ENCODE measurements at places on chromosomes 5 and 9.

DNA sequence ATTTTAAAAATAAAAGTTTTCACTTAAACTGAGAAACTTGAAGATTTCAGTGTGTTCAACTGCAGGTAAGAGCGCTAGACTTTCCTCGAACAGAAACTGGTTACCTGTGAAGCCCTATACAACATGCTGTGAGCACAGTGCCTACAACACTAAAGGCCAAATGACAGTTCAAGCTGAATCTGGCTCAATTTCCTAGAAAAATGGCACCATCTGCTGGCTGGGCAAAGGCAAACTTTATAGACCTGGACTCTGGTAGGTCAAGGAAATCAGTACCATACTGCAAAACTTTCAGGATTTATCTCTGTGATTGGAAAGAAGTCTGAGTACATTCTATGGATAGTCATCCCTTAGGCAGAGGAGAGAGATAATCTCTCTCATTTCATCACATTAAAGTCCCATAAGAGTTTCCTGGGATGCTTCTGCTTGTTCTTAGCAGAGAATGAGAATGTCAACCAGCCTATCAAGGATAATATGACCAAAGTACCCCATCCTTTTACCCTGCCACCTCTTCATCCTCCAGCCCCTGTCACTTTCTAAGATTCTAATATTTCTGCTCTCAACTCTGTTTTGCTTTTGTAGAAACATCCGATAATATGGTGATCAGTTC lies 31.8 kb upstream of the FOXB2 start:
- peak; percentile 65 for DNase-seq

GRCh38 chr5:162684145-162684544 lies 616.6 kb downstream of the GABRG2 start:
- no peak for DNase-seq

DNA sequence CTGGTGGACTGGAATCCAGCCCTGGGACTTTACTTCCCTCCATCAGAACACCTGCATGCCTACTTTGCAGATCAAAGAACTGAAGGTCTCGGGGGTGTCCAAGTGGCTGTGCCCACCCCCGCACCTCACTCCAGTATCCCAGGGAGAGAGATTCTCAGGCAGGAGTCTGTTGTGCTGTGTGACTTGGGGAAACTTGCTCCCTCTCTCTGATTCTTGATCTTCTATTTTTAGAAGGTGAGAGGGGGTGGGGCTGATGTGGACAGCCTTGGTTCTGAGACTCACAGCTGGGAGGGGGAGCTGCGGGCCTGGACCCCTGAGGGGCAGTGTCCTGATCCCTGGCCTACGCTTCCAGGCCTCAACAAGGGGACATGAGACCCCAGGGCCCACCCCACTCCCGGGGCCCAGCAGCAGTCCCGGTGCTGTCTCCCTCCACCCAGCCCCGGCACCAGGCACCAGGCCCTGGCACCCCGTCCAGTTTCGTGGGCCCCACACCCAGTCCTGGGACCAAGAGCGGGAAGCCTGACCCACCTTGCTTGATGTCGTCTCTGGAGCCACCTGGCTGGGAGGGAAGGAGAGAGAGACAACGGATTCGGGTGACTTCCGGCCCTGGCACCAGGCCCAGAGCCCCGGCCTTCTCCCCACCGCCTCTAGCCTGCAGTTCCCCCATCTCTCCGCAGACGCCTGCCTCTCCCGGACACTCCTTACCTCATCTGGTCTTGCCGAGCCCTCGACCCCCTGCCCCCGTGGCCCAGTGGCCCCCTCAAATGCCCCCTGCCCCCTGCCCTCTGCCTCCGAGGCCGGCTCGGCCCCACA lies 74.0 kb upstream of the SPTLC1 start:
- no peak for DNase-seq

GRCh38 chr5:26881901-26882300 lies 156.5 kb downstream of the CDH9 start:
- DNase-seq = no peak

GRCh38 chr5:172642486-172642885 lies 1.4 kb downstream of the NEURL1B start:
- peak; percentile 32 for DNase-seq

GRCh38 chr5:140926443-140927227 lies 536 bp downstream of the PCDHAC1 start:
- peak; percentile 70 for DNase-seq

DNA sequence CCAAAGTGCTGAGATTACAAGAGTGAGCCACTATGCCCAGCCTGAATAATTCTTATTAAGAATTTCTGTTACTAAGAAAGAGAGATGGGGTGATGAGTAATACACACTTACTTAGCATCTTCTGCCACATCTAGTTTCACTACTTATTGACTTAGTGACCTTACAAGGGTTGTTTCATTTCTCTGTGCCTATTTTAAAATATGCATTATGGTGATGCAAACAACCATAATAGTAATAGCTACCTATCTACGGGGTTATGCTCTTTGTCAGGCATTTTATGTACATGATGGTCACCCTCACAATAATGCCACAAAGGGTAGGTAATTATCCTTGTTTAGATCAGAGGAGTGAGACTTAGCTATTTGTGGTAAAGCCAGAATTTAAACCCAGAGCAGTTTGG lies 499.0 kb upstream of the SGCD start:
- DNase-seq = no peak
